ENCODE measurements at places on chromosomes 12 and 14. TPM values are rescaled to one million over a fixed set of nuclear protein-coding genes. Genes with fewer than 3 reads are reported as not detected.

The LIMA1 gene
- total RNA-seq = 53.5 TPM

The NACA gene
- total RNA-seq = 804 TPM

The HOXC6 gene
- 12.1 TPM for total RNA-seq

- no peaks in the 10 kb centered on the region for H3K27me3 ChIP-seq
- H3K36me3 ChIP-seq = no peaks in the 10 kb centered on the region
- DNase-seq = no peak
- H3K27ac ChIP-seq = no peak overlapping the region
Measured at GRCh38 chr14:38053666-38054065, 154.0 kb upstream of the SSTR1 start.

- DNase-seq = no peak
- no peaks in the 10 kb centered on the region for H3K36me3 ChIP-seq
- no peak overlapping the region for H3K27ac ChIP-seq
Measured at GRCh38 chr12:107007411-107007810, 20.5 kb upstream of the MTERF2 start.

GRCh38 chr12:105220150-105220928 is 15.6 kb downstream of the APPL2 start:
- peaks cover 23% of the 10 kb centered on the region for H3K4me1 ChIP-seq
- no peaks in the 10 kb centered on the region for H3K27me3 ChIP-seq
- peak overlapping the region; percentile 58 for H3K27ac ChIP-seq
- peaks cover 5% of the 10 kb centered on the region for H3K36me3 ChIP-seq
- DNase-seq = no peak
- no peak overlapping the region for H3K4me3 ChIP-seq

DNA sequence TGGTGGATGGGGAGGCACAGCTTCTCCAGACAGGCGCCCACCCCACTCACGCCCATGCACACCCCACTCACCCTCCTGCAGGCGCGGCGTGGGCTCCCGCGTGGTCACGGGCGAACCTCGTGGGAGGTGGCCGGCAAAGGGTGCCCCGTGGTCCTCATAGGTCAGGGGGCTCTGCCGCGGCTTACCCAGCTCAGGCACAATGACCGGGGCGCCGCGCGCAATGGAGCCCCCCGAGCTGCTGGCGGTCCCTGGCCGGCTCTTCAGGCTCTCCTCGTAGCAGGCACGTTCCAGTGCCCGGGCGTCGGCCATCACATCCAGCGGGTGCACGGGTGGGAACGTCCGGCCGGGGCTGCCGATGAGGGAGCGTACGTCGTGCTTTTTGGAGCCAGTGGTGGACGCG is 49.6 kb downstream of the RFLNA start:
- H3K27me3 ChIP-seq = no peaks in the 10 kb centered on the region
- peaks cover 3% of the 10 kb centered on the region for H3K36me3 ChIP-seq
- no peak overlapping the region for H3K4me3 ChIP-seq

GRCh38 chr14:48814562-48814961 is 771.6 kb downstream of the RPS29 start:
- H3K4me3 ChIP-seq = no peak overlapping the region
- H3K27ac ChIP-seq = no peak overlapping the region
- no peaks in the 10 kb centered on the region for H3K27me3 ChIP-seq
- DNase-seq = no peak
- no peaks in the 10 kb centered on the region for H3K4me1 ChIP-seq
- H3K36me3 ChIP-seq = no peaks in the 10 kb centered on the region

- no peaks in the 10 kb centered on the region for H3K27me3 ChIP-seq
- no peaks in the 10 kb centered on the region for H3K4me1 ChIP-seq
- H3K4me3 ChIP-seq = no peak overlapping the region
- no peak for DNase-seq
- H3K36me3 ChIP-seq = no peaks in the 10 kb centered on the region
- H3K27ac ChIP-seq = no peak overlapping the region
Measured at GRCh38 chr14:95185033-95185766, 27.9 kb upstream of the DICER1 start.

DNA sequence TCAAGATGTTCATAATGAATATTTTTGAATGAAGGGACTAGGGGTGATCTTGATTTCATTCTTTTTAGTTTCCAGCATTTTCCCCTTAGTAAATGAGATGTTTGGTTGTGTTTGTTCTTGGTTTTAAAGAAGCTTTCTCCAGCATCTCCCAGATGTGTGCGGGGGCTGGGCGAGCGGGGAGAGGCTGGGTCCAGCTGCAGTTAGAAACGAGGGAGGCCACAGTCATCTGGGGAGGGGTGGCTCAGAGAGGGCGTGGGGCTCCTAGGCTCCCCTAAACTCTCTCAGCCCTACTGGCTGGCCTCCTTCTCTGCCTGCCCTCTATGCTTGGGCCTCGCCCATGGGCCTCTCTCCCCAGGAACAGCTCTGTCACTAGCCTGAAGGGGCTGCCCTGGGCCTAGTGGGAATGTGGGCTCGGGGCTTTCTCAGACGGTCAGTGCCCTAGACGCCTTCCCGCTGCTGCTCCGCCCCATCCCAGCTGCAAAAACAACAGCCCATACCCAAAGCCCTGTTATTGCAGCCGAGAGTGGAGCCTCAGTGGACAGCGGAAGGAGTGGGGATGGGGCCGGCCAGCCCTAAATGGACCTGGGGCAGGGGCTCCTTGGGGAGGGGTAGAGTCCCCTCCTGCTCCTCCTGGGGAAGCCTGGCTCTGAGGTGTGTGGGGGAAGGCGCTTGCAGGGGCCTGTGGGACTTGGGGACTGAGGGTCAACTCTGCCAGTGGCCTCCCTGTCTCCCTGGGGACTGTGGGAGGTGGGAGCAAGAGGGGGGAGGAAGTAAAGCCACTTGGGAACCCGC is 18.3 kb upstream of the EIF2B2 start:
- no peaks in the 10 kb centered on the region for H3K27me3 ChIP-seq
- no peak for DNase-seq

DNA sequence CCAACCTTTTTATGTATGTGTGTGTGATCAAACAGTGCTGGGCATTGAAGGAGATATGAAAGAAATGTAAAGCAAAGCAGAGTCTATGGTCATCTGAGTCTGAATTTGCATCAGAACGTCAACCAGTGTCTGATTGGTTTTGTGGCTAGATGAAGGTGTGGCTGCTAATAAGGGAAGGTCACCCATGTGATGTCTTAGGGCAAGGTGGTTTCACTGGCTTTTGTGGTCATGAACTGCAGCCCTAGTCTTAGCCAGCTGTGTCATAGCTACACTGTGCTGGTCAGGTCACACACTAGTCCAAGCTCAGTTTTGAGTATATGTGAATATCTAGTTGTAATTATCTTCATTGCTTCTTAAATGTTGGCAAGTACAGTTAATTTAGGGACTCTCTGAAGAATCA is 105.8 kb downstream of the TGFB3 start:
- H3K27me3 ChIP-seq = no peaks in the 10 kb centered on the region
- peaks cover 2% of the 10 kb centered on the region for H3K36me3 ChIP-seq
- no peak for DNase-seq
- no peak overlapping the region for H3K4me3 ChIP-seq
- peak overlapping the region; percentile 10 for H3K27ac ChIP-seq

DNA sequence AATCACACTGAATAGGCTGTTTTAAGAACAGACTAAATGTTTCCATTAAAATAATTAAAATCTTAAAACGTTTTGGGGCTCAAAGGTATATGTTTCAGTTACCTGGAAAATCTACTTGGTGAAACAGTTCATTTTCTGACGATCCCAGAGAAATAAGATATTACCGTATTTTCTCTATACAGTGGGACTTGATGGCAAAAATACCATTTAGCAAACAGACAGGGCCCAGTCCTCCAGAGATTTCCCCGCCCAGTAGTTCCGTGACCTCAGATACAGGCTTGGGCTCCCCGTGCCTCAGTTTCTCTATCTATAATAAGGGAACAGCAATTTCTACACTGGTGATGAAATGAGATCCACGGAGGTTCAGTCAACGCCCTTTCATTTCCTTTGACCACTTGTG is 304.4 kb downstream of the VRK1 start:
- no peak overlapping the region for H3K4me3 ChIP-seq
- no peak overlapping the region for H3K27ac ChIP-seq
- no peak for DNase-seq
- H3K36me3 ChIP-seq = no peaks in the 10 kb centered on the region
- no peaks in the 10 kb centered on the region for H3K27me3 ChIP-seq

GRCh38 chr14:37597538-37597913 is 2.1 kb downstream of the TTC6 start:
- no peak overlapping the region for H3K27ac ChIP-seq
- no peaks in the 10 kb centered on the region for H3K27me3 ChIP-seq
- peaks cover 6% of the 10 kb centered on the region for H3K36me3 ChIP-seq
- peaks cover 19% of the 10 kb centered on the region for H3K4me1 ChIP-seq
- DNase-seq = no peak

GRCh38 chr14:36996133-36996856 is 176.1 kb downstream of the SLC25A21 start:
- no peak overlapping the region for H3K4me3 ChIP-seq
- H3K4me1 ChIP-seq = peaks cover 42% of the 10 kb centered on the region
- no peaks in the 10 kb centered on the region for H3K36me3 ChIP-seq
- no peak for DNase-seq
- H3K27ac ChIP-seq = no peak overlapping the region

DNA sequence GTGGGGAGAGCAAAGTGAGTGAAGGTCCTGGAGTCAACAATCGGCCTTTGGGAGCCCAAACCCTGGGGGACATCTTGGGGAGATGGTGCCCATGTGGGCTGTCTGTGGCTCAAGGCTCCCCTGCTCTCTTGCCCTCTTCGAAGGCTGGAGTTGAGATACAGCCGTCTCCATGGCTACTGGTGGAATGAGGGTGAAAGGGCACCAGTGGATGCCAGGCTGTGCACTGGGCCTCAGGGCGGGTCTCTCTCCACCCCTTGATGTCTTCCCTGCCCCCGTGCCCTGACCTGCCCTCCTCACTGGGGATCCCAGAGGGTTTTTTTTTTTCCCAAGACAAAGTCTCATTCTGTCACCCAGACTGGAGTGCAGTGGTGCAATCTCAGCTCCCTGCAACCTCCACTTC is 2.0 kb upstream of the ANKRD9 start:
- H3K27ac ChIP-seq = peak overlapping the region; percentile 66
- no peaks in the 10 kb centered on the region for H3K36me3 ChIP-seq
- peaks cover 24% of the 10 kb centered on the region for H3K4me1 ChIP-seq
- no peak overlapping the region for H3K4me3 ChIP-seq
- H3K27me3 ChIP-seq = no peaks in the 10 kb centered on the region
- DNase-seq = no peak

- H3K36me3 ChIP-seq = no peaks in the 10 kb centered on the region
- no peaks in the 10 kb centered on the region for H3K27me3 ChIP-seq
- no peak for DNase-seq
- H3K4me1 ChIP-seq = no peaks in the 10 kb centered on the region
- H3K27ac ChIP-seq = no peak overlapping the region
Measured at GRCh38 chr14:72565917-72566316, 328.0 kb downstream of the DPF3 start.

DNA sequence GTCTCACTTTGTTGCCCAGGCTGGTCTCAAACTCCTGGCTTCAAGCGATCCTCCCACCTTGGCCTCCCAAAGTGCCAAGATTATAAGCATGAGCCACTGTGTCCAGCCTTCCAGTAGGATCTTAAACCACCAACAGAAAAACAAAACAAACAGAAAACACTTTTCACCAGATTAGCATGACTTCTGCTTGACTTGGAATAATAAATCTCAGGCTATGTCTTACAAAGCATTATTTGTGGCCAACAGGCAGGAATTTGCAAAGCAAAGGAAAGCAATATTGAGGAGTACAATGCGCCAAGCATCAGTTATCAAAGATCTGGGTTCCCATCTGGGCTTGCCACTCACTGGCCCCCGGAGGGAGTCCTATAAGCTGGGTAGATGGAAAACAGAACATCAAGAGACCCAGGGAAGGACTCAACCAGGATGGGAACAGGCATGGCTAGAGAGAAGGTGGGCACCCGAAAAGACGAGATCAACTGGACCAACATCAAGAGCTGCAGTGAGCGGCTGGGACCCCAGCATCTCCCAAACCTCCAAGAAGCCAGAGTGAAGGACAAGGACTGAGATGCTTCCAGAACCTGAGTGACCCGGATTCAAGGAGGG is 101.2 kb downstream of the TMEM30B start:
- H3K36me3 ChIP-seq = no peaks in the 10 kb centered on the region
- peaks cover 6% of the 10 kb centered on the region for H3K4me1 ChIP-seq
- DNase-seq = no peak
- H3K27me3 ChIP-seq = no peaks in the 10 kb centered on the region
- no peak overlapping the region for H3K27ac ChIP-seq
- no peak overlapping the region for H3K4me3 ChIP-seq

DNA sequence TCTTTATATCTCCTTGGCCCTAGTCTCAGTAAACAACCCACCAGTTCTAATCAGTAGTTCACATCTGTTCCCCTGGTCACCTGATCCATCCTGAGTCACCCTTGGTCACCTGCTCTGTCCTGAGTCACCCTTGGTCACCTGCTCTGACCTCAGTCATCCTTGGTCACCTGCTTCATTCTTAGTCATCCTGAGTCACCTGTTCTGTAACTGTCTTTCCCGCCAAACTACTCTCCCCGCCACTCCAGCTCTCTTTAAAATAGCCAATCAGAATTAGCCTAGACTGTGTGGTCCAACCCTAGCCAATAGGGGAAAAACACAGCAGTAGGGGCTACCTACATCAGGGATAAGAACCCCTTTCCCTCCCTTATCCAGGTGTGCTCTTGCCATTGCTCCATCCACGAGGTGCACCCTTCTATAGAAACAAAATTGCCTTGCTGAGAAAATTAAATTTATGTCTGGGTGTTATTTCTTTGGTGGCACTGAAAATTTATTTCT is 245.4 kb upstream of the DIO3 start:
- DNase-seq = peak; percentile 20
- H3K4me1 ChIP-seq = peaks cover 11% of the 10 kb centered on the region
- no peak overlapping the region for H3K27ac ChIP-seq
- no peak overlapping the region for H3K4me3 ChIP-seq

DNA sequence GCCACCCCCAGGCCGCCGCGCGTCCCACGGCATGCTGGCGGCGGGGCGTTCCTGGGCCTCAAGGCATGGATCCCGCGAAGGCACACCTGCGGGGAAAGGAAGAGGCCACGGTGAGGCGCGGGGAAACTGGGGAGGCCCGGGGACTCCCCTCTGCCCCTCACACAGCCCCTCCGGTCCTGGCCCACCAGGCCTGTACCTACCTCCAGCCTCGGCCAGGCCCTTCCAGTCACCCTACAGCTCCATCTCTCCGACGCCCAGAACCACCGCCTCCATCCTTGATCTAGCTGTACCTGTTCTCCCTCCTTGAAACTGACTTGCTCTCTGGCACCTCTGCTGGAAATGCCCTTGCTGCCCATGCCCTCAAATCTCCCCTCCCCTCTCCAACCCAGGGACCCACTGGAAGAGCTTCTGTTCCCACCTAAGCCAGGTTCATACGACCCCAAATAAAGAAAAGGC is 1.7 kb downstream of the ANKRD9 start:
- H3K27me3 ChIP-seq = no peaks in the 10 kb centered on the region
- peaks cover 24% of the 10 kb centered on the region for H3K4me1 ChIP-seq
- DNase-seq = no peak

DNA sequence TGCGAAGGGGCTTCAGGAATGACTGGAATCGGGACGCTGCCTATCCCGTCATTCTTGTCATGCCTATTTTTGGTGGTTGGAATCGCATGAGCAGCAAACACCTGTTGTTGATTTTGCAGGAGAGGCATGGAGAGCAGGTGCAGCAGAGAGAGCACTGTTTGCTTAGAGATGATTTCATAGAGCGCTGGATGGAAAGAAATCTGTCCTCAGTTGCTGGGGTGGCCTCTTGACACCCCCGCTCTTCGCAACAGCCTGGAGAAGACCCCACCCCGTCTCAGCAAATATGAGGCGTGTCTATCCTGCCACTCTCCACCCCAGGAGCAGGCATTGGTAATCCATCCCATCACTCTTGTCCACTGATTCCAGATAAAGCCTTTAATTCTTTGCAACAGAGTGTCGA is 19.3 kb upstream of the NCOR2 start:
- no peak overlapping the region for H3K27ac ChIP-seq
- no peaks in the 10 kb centered on the region for H3K27me3 ChIP-seq
- H3K4me3 ChIP-seq = no peak overlapping the region
- H3K4me1 ChIP-seq = peaks cover 8% of the 10 kb centered on the region
- peak; percentile 62 for DNase-seq
